Stimulated activated CD8-positive, alpha-beta memory T cell treated with anti-CD3 and anti-CD28 coated beads, Interleukin-7, amount 100 ng/mL, for 24 hours (primary cell): ENCODE measurements at places on chromosomes 12 and 14.

GRCh38 chr14:103488960-103489359 lies 33.7 kb downstream of the CKB start:
- DNase-seq = no peak

DNA sequence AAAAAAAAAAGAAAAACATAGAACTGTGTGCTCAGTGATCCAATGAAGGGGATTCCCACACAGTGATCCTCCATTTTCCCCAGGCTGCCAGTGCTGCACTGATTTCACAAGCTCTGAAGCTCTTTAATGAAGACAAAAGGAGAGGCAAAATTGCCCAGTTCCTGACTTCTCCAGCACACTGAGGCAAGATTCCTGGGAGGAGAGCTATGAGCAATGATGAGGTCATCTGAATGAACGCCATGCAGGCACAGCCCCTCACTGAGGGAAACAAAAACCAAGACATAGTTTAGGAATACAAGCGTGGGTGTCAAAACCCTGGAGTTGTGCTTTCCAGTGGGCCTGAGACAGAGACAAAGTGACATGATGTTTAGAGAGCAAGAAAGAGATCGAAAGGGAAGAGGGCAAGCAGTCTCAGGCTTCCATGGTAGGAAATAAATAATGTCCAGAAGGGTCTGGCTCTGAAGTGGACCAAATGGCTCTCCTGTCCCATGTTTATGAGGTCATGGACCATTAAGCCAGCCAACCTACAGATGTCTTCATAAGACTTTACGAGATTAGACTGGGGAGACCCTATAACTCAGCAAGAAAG lies 40.9 kb upstream of the SMUG1 start:
- DNase-seq = no peak

DNA sequence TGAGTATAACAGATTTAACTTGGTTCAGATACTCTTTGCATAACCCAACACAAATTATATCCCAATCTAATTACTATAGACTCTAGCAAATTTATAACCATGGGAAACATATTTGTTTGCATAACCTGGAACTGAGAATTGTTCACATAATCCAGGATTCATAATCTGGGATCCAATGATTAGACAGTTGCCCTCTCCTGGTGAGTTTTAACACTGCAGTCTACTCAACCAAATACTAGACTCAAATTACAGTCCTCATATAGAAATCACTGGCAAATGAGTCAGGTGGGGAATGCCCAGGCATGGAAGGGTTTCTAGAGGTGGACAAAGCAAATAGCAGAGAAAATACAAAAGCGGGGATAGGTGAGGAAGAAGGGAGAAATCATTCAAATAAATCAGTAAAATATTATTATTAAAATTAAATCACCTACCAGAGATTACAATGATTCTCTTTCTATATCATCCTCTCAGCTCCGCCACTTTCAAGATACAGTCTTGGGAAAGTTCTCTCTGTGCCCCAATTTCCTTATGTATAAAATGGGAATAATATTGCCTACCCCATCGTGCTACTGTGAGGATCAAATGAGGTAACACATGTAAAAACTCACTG lies 9.4 kb downstream of the GCH1 start:
- DNase-seq = no peak

GRCh38 chr14:72513965-72514659 lies 379.8 kb downstream of the DPF3 start:
- DNase-seq = no peak

DNA sequence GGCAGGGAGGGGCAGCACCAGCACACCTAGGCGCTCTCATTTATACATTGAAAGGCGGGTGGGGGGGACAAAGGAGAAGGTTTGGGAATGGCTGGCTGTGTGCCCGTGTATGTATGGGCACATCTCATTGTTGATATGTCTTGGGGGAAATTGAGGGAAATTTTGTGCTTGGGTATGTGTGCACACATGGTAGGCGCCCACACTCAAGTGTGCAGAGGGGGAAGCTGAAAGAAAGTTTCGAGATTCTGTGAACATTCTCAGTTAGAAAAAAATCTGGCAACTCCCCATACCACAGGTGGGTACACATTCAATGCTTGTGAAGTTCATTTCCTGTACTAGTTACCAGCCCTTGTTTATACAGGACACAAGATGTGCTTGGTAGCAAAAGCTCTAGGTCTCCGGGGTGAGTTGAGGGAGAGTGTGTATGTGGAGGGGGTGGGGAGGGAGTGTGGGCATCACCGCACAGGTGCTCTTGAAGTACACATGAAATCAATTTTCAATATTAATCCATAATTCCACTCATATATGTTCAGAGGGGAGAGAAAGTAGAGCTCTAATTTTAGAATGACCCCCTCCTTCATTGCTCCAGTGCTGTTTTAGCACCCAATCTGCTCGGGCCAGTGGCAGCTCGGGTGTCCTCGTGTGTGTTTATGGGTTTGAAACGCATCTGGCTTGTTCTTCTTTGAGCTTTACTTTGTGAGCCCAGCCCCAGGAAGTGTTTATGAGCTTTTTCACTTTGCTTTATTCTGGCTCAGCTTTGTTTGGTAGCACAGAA lies 286.0 kb downstream of the ZFP36L1 start:
- DNase-seq = no peak

- DNase-seq = no peak
Observed at GRCh38 chr14:21042918-21043317, 756 bp downstream of the RNASE7 start.

DNA sequence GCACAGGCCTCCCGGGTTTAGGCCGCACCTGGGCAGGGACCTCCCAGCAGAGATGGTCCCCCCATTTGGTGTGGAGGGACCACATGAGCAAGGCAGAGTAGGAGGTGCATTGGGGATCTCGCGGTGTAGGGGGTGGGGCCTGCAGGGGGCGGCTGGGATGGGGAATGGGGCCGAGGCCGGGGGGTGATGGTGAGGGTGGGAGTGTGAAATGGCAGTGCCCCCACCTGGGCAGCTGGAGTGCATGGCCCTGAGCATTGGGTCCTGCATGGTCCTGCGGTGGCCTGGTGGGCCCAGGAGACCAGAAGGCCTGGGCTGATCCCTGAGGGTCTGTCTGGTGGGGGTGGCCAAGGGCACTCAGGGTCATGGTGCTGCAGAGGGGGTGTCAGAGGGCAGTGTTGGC lies 111.8 kb downstream of the KIF26A start:
- DNase-seq = no peak
